Left renal pelvis (tissue), 4 donors: ENCODE measurements at places on chromosomes 2 and 18. TPM values are rescaled to one million over a fixed set of nuclear protein-coding genes. Genes with fewer than 3 reads are reported as not detected.

DNA sequence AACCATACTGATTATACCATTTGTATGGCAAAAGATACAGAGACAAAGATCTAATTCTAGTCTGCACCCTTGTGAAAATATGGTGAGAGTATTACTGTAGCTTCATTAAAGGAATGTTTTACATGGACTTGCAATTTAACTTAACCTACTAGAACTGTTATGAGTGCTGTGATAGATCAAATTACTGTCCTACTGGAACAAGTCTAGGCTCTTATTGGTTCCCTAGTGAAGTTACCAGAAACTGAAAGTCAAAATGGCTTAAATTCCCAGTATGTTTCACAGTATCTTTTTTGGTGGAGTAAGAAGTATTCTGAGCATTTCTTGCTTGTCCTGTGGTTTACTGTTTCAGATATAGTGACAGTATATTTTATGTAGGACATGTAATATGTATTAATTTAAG, 3.8 kb upstream of the TBR1 start:
- DNase-seq = no peak

DNA sequence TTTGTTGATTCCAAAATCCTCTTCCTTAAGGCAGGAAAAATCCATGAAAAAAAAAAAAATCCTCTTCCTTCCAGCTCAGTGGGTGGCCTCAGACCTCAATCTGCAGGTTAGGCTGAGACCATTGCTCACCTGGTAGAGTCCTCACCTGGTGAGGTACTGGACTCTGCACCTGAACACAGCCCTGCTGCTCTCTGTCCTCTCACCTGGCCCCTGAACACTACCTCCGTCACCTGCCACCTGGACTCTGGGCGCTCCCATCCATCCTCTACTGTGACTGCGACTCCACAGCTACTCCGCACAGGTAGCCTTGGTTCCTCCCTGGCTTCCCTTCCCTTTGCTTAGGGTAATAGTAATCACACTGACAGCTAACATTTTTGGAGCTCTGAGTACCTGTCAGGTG, 22.1 kb downstream of the TYMS start:
- no peak for DNase-seq

MTLN gene
- polyA plus RNA-seq = 10.4 TPM

POTEC gene
- polyA plus RNA-seq = not detected

PLB1 gene
- 3.9 TPM for polyA plus RNA-seq
